NCI-H187 treated with DMSO at 0.1 percent for 48 hours (cell line): ENCODE measurements at places on chromosomes 12 and 14.

DNA sequence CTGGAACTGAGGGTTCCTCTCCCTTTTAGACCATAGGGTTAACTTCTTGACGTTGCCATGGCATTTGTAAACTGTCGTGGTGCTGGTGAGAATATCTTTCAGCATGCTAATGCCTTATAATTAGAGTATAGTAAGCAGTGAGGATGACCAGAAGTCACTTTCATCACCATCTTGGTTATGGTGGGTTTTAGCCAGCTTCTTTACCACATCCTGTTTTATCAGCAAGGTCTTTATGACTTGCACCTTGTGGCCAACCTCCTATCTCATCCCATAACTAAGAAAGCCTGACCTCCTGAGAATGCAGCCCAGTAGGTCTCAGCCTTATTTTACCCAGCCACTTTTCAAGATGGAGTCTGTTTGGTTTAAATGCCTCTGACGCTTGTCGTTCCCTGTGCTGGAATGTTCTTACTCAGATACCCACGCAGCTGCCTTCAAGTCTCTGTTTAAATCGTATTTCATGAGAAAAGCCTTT, 44.2 kb downstream of the BBS10 start:
- no peak for DNase-seq

DNA sequence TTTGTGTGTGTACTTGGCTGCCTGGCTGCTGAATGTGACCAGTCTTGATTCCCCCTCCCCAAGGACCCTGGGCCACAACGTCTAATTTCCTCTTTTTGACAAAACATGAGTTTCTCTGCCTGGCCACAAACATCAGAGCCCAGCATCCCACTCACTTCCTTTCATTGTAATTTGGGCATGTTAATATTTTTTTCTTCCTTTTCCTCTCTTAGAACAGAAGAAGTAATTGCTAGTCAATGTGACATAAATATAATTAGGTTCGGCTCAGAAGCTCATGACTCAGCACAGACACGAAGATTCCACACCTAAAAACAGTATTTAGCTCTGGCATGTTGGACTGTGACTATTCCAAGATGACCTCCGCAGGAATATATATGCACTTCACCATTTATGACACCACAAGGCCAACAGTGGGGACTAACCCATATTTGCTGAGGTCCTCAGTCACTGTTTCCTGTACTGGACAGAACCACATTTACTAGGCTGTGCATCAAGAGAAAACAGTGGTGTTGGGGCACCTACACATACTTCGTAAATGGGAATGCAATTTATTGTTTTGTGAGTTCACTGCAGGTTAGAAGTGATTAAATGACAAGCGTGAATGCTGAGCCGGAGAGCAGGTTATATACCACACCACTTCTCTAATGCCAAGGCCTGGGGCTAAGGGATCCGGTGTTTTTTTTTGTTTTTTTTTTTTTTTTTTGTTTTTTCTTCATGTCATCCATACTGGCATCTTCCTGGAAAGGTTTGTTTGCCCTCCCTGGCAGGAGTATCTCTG, 4.2 kb downstream of the GSG1 start:
- DNase-seq: no peak

GRCh38 chr12:132489078-132489601, 811 bp upstream of the FBRSL1 start:
- DNase-seq: no peak

DNA sequence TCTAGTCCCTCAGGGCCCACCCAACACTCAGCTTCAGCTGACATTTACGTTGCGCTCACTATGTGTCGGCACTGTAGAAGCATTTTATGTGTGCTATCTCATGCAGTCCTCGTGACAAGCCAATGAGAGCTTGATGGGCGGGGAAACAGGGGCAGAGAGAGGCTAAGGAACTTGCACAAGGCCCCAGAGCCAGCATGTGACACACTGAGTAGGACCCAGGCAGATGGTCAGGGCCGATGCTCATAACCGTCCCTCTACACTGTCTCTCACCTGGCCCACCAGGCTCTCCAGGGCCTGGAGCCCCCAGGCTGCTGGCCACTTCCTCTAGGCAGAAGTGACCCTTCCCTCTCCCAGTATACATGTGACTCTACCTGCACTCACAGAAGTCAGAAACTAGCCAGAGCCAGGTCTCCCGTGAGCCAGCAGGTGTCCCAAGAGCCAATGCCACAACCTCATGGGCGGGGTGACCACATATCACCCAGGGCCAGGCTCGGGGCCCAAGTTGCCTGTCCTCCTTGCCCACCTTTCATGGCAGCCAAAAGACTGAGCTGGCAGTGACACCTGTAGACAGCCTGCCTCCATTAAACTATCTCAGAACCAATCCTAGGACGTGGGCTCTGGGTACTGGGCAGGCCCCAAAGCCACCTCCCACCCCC, 38.3 kb downstream of the TTC7B start:
- no peak for DNase-seq
